Fibroblast of lung (primary cell): ENCODE measurements at places on chromosomes 4 and X. TPM values are rescaled to one million over a fixed set of nuclear protein-coding genes. Genes with fewer than 3 reads are reported as not detected.

AFF1 gene
- total RNA-seq, result 14.1 and 21.1 TPM in 2 replicates

EGF gene
- 0.26 and 0.83 TPM in 2 replicates for total RNA-seq

ZNF41 gene
- 5.3 and 5.4 TPM in 2 replicates for total RNA-seq

TKTL2 gene
- total RNA-seq, result not detected in 2 replicates

TXK gene
- total RNA-seq, result 0.26 and 0.66 TPM in 2 replicates
